Stimulated activated CD4-positive, alpha-beta T cell treated with anti-CD3 and anti-CD28 coated beads, Interleukin-2, amount 100 ng/mL, for 4 hours (primary cell): ENCODE measurements at places on chromosomes 12 and 14.

- no peak for DNase-seq
Observed at GRCh38 chr14:41154143-41154807, 452.4 kb upstream of the LRFN5 start.

DNA sequence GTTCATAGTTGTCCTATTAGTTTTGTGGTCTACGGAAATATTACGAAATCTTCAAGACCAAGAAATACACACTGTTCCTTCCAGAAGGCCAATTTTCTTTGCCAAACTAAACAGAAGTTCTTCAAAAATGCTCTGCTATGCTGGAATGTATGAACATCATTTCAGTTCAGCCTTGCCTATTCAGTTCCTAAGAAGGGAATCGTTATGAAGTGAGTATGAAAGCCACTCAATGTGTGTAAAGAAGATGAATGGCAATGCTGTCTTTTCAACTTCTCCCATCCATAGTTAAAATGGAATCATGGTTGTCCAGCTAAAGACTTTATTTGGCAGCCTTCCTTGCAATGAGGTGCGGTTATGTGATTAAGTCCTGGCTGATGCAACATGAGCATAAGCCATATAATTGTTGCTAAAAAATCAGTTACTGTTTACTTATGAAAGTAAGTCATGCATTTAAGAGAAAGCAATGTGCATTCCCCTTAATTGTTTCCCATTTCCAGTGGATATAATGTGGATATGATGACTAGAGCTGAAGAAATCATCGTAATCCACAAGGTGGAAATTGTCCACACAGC, 73.8 kb upstream of the PTPRR start:
- DNase-seq: no peak

- DNase-seq: no peak
Observed at GRCh38 chr12:121826318-121827150, 22.7 kb downstream of the SETD1B start.

GRCh38 chr12:112751844-112752243, 39.7 kb upstream of the RPH3A start:
- DNase-seq: no peak

GRCh38 chr12:43206396-43206795, 345.6 kb downstream of the ADAMTS20 start:
- no peak for DNase-seq

- DNase-seq: no peak
Observed at GRCh38 chr12:50110762-50111351, 1.2 kb upstream of the COX14 start.

DNA sequence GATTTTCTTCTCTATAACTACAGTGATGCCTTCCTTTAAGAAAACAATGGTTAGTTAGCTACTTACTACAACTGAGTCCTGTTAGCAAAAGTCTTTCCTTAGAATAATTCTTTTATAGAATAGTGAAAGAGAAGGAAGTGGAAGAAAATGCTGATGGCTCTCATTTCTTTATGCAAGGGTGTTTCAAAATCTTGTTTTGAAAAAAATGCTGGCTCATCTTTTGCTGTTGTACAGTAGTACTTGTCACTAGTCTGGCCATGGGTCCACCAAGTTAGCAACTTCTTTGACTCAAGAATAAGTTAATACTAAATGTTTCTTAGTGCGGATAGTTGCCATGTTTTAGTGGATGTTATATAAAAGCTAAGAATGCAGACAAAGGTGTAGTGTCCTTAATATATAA, 225.4 kb downstream of the PTPRO start:
- no peak for DNase-seq

- DNase-seq: no peak
Observed at GRCh38 chr12:109762071-109762672, 48.5 kb downstream of the FAM222A start.

GRCh38 chr12:120077260-120077659, 39.3 kb downstream of the RAB35 start:
- no peak for DNase-seq

DNA sequence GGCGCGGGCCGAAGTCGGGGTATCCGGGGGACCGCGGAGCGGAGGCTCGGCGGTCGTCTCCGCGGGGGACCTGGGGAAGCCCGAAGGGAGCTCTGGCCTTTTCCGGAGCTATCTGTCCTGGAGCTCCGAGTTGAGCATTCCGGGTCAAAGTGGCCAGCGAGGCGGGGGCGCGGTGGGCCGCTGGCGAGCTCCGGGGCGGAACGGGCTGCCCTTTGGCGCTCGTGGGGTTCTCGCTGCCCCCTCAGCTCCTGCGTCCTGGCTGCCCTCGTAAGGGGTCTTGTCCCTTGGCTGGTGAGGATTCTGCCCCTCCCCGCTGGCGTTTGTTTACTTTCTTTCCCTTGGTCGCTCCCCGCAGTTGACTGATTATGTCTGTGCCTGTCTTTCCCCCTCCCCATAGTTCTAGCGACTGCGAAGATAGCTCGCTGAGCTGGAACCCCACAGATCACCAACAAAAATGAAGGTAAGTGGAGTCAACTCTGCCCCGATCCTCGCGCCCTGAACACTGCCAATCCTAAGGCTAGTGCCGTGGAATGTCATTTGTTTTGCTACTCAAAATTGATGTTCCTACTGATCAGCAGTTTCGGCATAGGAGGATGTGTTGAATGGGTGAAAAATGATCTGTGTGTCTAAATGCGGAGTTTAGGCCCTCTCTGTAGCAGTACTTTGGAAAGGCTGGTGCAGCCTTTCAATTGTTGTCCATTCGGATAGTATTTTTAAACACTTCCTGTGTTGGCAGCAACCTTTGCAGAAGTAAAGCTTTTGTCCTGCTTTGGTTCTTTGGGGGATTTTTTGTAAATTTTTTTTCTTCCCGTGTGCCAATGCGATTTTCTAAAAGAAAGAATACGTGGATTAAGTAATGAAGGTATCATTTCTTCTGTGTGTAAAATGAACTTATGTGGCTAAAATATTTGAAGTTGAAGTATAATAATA, 1.3 kb downstream of the ARID4A start:
- DNase-seq: no peak

GRCh38 chr14:24806061-24806678, 172.2 kb upstream of the GZMB start:
- DNase-seq: peak; percentile 3

DNA sequence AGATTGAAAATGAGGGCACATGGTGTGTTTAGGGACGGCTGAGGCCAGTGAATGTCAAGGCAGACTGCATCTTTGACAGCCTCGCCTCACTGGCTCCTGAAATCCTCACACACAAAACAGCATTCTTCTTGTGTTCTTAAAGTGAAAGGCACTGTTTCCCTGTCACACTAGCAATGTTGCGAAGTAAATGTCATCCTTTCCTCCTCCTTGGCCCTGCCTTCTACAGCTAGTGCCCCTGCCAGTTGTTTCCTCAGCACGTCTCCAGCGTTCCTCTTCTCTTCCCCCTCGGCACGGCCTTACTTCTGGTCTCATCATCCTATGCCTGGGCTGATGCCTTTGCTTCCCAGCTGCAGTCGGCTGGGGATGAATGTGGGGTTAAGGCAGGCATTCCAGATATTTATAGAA, 129.4 kb upstream of the DNM1L start:
- no peak for DNase-seq

DNA sequence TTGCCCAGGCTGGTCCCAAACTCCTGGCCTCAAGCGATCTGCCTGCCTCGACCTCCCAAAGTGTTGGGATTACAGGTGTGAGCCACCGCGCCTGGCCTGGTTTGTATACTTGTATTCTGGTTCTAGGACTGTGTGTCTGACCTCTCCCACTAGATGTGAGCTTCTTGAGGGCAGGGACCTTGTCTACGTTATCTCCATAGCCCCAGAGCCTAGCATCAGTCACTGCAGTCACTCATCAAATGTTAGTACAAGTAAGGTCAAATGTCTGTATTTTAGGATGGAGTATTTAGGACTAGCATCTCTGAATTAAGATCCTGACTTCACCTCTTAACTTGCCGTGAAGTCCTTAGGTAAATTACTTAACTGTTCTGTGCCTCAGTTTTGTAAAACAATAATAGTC, 2.9 kb downstream of the RILPL2 start:
- no peak for DNase-seq

GRCh38 chr12:46461907-46462640, 89.5 kb upstream of the SLC38A2 start:
- no peak for DNase-seq
